ENCODE measurements at places on chromosomes 7 and 10.

DNA sequence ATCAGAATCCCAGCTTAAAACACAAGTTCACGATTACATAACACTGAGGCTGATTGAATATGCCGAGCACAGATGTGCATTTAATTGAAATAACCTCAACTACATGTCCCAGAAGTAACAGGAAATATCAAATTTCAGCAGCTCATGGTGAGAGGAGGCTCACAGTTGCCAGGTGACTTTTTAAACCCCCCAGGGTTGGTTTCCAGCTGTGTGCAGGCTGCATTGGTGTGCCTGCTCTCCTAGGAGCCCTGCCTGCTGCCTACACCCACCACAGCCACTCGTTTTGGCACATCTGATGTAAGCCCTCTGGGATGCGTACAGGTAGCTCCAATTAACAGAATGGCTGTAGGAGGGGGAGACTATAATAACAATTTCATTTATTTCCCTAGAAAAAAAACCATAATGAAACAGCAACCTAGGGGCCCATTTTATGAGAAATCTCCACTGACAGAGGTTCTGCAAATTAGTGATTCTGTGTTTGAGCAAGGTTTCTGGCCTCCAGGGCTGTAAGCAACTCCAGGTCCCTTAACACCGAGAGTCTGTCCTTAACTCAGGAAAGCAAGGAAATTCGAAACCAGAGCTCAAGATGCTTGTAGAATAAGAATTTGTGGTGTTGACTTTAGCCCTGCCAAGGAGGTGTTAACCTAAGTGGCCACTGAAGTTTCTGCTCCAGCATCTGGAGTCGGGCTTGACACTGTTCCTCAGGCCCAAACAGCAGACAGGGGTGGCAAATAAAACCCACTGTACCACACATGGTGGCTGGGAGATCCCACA is 161.9 kb downstream of the BMPER start:
- no peak for ATAC-seq

- no peak for ATAC-seq
These were observed 739 bp upstream of the MEST start for GRCh38 chr7:130490888-130491804.

- ATAC-seq: no peak
These were observed 31.3 kb upstream of the TRIL start for GRCh38 chr7:28989211-28989980.

DNA sequence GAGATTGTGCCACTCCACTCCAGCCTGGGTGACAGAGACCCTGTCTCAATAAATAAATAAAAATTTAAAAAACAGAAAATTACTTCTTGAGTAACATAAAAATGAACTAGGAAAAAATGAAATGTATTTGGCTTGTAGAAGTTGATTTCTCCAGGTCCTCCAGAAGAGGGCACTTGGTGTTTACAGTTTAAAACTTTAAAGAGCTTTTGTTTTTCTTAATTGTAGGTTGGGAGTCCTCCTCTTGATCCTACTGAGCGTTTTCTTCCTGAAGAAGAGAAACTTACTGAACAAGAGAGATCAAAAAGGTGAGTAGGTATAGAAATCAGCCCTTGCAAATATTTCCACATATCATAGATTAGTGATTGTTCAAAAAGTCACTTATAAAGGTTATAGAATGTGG is 16.2 kb downstream of the KIFBP start:
- no peak for ATAC-seq

DNA sequence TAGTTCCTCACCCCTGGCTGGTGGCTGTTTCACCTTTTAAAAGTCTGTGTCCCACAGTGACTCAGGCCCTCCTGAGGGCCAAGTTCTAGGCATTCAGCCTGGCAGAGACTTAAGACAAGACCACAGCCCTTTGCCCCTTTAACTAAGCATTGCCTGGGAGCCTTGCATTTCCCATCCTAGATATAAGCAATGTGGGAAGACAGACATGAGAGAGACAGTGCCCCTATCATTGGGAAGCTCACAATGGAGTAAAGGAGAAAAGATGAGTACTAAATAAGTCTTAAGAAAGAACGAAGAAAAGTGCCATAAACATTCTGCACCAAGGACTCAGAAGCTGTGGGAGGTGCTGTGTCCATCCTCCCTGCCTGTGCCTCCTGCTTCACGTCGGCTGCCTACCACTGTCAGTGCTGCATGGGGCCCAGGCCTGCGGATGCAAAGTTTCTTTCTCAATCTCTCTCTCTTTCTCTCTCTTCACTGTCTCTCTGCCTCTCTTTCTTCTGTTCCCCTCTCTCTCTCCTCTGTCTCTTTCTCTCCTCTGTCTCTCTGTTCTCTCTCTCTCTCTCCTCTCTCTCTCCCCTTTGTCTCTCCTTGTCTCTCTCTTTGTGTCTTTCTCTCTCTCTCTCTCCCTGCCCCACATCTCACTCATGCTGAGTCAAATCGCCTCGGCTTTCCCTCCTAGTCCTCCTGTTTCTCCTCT is 21.5 kb downstream of the GPRIN2 start:
- peak; percentile 19 for ATAC-seq

- no peak for ATAC-seq
These were observed 190.9 kb downstream of the BMPER start for GRCh38 chr7:34096198-34096651.

DNA sequence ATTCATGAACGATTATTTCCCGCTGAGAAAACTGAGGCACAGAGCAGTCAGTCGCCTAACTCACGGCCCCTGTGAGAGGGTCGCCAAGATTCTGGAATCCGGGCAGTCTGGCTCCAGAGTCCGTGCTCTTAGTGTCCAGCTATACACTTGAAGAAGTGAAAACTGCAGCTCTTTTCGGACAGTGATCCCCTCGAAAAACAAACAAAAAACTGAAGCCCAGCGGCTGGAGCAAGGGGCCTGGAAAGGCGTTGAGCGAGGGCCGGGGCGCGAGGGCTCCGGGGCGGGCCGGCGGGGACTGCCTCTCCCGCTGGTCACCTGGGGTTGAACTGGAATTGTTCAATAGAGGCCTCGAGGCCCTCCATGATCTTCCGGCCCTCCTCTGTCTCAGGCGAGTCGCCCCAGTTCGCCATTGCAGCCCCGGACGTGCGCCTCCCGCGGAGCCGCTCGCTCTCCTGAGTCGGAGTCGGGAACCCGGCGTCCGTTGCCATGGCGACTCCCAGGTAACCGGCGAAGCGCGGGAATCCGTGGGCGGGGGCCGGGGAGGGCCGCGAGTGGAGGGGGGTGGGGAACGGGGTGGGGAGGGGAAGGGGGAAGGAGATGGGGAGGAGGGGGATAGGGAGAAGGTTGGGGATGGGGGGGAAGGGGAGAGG is 881 bp downstream of the C10orf67 start:
- ATAC-seq: no peak

DNA sequence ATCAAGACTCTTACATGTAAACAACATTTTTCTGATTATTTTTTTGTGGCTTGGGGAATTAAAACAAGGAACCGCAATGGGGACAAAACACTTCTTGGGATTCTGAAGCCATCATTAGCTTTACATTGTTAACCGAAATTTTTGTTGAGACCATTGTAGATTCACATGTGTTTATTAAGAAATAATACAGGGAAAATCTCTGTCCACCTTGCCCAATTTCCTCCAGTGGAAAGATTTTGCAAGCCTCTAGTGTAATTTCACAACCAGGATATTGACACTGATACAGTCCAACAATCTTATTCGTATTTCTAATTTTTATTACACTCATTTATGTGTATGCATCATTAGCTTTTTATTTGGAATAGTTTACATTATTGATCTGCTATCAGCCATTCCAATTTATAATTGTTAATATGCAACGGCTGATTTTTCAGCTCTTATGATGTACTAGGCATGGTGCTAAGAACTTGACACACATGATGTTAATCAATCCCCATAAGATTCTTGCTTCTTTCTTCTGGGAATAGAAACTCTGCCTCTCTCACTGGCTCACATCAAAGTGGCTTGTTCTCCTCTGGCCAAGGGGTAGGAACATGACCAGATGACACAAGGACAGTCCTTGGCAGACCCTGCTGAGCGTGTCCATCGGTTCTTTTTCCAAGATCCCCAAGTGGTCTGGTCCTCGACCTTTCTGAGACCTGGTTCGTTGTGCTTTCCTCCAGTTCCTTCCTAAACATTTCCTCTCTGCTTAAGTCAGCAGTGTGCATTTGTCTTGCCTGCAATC is 137.6 kb downstream of the ADAM12 start:
- ATAC-seq: no peak

Data from stimulated activated memory B cell treated with anti-CD40 and anti-IgM and Interleukin-4, amounts not matched to agents 10 μg/mL and 1 μg/mL and 100 μg/mL, for 72 hours (primary cell).